Activated CD4-positive, CD25-positive, alpha-beta regulatory T cell treated with anti-CD3 and anti-CD28 coated beads, Interleukin-2, amount 50 U/mL, for 72 hours (primary cell): ENCODE measurements at places on chromosomes 5 and 9.

- no peak for DNase-seq
Observed at GRCh38 chr9:101037430-101037829, 8.9 kb downstream of the PLPPR1 start.

DNA sequence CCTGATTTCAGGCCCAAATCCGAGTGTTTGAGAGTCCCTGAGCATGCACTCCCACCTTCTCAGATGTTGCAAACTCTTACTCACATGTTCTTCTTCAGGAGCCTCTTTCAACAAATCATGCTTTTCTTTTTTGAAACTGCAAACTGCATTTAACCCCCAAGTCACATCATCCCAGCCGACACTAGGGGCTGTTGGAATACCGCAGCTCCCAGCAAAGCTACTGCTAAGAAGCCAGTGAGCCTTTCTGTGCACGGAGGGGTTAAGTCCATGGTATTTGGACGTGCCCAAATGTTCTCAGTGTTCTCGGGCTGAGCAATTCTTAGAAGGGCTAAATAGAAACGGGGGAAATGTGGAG is 282.9 kb downstream of the NFIB start:
- DNase-seq = no peak

GRCh38 chr9:93948441-93949072 is 6.6 kb downstream of the BARX1 start:
- DNase-seq = no peak

DNA sequence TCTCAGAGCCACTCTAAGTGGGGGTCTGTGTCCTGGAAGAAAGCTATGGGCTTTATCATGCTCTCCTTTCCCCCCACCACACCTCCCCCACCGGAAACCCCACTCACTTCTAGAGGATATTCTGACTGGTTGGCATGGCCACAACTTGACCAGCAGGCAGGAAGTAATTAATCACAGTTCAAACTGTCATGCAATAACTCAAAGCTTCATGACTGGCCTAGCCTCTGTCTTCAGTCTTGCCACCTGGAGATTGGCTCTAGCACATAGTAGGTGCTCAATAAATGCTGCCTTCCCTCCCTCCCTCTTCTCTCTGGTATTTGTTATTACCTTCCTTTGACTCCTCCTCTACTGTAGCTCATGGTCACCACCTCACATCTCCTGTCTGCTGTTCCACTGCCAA is 124.7 kb downstream of the GABBR2 start:
- no peak for DNase-seq

DNA sequence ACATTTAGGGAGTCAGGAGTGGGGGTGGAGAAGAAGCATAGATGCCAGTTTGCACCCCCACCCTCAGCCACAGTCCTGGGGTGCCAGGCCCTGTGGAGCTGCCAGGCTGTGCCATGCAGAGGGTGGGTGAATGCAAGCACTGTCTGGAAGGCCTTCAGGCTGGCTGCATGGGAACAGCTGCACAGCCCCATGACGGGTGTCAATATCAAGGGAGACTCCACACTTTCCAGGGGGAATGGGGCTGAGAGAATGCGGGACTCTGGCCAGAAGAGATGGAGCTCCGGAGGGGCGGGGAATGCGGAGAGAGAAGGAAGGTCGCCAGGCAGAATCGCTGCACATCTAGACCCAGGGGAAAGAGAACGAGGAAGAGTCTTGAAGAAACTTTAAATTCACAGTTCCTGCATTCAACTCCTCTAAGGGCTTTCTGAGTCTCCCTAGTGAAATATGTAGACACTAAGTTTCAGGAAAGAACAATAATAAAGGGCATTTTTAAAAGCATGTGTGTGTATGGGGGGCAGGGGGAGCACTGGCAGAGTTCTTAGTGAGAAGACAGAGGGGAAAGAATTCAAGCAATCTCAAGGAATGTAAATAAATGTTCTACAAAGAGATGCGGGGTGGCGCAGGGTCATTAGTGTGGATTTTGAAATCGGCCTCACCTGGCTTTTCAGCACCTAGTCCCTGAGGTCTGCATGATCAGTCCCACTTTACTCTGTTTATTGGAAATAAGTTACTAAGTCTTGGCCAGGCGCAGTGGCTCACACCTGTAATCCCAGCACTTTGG is 59.1 kb downstream of the BOD1 start:
- no peak for DNase-seq

DNA sequence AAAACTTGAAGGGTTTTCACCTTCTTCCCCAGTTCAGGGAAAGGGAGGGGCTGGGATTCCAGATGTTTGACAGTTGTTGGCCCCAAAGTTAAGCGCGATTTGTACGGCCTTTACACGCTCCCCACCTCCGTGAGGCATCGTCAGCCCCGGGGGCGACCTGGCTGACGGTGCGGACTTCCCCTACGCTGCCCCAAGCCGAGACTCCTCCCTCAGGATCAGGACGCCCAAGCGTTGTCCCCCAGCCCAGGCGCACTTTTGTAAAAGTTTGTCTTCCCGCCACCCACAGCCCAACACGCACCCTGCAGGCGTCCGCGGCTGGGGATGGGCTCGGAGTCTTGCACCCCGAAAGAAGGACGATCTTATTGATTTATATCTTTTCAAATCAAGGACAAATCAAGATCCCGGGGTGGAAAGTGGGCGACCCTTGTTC is 713 bp downstream of the MOB3B start:
- DNase-seq = peak; percentile 47

GRCh38 chr5:124704594-124705284 is 41.7 kb downstream of the ZNF608 start:
- no peak for DNase-seq

GRCh38 chr5:123882965-123883345 is 371.0 kb downstream of the CSNK1G3 start:
- no peak for DNase-seq

GRCh38 chr9:91937056-91937455 is 13.0 kb downstream of the ROR2 start:
- DNase-seq = no peak

GRCh38 chr9:14616188-14616982 is 76.8 kb downstream of the ZDHHC21 start:
- DNase-seq = no peak

GRCh38 chr9:92669527-92669889 is 423 bp downstream of the IPPK start:
- peak; percentile 50 for DNase-seq

DNA sequence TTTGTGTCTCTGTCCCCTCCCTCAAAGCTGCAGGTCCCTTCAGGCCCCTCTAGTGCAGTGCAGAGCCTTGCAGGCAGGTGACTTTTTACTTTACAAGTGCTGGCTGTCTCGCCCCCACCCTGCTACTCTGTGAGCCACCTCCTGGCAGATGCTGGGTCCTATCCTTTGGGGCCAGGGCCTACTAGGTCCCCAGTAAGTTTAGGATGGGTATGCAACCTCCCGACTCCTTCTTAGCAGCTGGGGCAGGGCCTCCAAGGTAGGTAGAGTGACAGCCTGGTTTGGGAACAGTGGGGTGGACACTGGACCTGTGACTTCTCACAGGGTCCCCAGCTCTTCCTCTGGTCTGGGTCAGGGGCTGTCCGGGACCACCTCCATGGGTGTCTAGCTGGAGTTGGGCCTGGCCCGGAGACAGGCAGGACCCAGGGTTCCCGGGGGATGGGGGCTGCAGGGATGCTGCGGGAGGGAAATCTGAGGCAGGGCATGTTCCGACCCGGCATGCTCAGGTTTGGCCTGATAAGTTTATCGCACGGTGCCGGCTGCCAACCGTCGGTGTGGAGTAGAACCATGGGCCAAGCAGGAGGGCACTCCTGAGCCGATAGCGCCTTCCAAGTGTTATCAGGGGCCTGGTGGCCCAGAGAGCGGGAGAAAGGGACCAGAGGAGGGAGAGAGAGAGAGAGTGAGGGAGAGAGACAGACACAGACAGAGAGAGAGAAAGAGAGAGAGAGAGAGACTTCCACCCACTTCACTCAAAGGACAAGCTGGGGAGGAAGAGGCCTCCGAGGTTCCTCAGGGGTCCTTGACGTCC is 20.5 kb downstream of the GFI1B start:
- DNase-seq = no peak

DNA sequence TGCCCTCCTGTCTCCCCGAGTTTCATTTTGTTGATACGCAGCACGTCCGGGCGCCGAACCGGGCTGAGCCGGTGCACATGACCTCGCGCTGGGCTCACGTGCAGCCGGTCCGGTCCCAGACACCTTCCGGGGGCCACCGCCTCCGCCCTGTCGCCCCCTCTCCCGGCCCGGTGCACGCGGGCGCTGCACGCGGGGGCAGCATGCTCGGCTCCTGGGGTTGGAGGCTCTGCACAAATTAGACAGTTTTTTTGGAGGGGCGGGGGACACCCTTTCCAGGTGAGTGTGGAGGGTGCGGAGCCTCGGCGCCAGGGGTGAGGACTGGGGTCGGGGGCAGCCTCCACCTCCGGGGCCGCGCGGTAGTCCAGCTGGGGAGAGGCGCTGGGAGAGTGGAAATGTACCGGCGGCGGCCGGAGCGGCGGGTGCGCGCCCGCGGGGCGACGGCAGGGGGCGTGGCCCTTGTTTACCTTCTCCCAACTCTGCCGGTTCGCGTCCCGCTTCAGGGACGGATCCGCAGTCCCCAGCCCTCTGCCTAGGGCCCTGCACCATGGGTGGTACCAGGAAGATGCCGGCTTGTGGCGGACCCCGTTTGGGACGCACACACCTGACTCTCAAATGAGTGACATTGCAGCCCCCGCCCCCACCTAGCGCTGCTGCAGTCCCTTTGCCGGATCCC is 1.1 kb downstream of the JADE2 start:
- DNase-seq = peak; percentile 83

DNA sequence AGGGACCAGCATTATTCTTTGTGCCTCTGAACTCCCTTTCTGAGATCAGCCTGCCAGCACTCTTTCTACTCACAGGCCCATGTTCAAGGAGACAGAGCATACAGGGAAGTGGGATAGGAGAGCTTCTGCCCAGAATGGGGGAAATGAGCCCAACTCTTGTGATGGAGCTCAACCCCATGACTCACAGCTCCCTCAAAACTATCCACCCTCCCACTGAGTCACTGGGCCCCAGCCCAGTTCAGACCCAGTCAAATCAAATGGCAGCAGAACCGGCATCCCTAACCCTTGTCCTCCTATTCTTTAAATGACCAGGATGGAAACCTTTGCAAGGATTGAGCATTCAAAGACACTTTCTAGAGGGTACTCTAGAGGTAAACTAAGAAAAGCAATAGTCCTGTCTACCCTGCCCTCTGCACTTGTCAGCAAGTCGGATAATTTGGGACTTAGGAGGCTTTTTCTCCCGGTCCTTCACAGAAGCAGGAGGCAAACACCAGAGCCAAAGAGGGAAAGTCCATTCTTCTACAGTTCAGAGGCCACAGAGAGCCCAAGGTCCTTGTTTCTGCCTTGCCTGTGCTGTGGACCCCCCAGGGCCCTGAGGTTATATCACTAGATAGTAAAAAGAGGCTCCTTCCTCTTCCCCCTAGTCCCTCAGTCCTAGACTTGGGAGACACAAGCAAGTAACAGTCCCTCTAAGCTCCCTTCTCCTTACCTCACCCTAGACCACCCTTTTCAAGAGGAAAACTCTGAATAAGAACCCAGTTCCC is 3.2 kb downstream of the ATOSB start:
- DNase-seq = peak; percentile 22

GRCh38 chr9:127447416-127448111 is 3.6 kb downstream of the RPL12 start:
- DNase-seq = no peak

DNA sequence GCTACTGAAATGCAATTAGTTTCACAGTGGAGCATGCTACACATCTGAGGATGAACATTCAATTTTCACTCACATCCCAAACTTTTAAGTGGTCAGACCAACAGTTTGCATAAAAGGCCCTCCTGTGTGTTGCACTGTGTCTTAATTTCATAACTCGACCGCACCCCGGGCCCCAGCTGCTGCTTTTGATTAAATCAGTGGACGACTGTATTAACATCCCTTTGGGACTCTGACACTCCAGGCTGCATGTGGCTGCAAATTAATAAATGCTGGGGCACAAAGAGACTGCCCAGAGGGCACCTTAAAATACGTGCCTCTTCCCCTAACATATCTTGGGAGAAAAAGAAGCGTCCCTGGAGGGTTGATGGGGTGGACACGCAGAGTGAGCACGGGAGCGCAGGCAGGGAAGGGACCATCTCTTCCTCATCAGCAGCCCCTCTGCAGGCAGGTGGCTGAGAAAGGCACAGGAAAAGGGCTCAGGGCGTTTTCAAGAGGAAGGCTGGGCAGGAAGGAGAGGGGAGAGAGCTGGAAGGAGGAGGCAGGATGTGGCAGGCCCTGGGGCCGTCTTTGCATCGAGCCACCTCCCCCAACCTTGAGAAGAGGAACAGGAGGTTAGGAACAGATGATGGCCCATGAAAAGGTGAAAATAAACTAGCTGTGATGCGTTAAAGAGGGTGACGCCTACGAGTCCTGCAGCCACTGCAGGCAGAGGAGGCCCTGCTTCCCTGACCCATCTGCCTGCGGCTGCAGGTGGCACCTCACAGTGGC is 18.6 kb downstream of the MED10 start:
- DNase-seq = no peak

- no peak for DNase-seq
Observed at GRCh38 chr5:149175346-149176105, 34.2 kb downstream of the ABLIM3 start.

GRCh38 chr9:69411931-69412740 is 87.1 kb downstream of the ENTREP1 start:
- DNase-seq = no peak

- no peak for DNase-seq
Observed at GRCh38 chr5:179542170-179542569, 8.2 kb upstream of the RUFY1 start.

GRCh38 chr5:59393585-59394420 is 499.7 kb downstream of the PDE4D start:
- no peak for DNase-seq

DNA sequence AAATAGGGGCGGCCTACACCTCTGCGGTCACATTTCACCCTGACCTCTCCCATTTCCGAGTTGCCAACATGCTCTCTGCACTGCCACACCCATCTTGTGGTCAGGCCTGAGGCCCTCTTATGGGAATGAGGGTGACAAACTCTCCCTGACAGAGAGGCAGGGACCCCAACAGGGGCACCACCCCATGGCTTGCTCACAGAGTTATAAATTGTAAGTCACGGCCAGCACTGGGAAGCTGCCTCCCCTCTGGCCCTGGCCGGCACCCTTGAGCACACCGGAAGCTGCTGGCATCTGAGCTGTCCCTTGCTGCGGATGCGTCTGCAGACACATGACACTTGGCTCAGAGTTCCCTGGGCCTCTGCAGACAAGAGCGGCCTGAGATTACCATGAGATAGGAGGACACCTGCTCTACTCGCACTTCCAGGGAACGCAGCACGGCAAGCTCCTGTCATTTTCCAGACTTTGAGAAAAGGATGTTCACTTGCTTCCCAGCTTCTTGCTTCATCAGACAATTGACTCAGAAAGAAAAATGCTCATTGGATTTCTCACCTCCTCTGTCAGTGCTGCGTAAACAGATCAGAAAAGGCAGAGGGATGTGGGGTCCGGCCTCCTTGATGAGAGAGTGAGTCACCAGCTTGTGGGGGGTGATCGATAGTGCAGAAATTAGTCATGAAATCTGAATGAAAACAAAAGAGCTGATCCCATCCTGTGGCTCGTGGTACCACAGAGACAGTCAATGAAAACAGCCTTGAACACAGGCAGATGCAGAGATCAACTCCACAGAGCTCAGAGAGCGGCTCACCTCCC is 269.8 kb downstream of the SYK start:
- DNase-seq = no peak
